ENCODE measurements at places on chromosomes 2 and 18. TPM values are rescaled to one million over a fixed set of nuclear protein-coding genes. Genes with fewer than 3 reads are reported as not detected.

The AKAIN1 gene
- polyA plus RNA-seq, result not detected

The DSC3 gene
- polyA plus RNA-seq, result not detected

The PER2 gene
- 10.1 TPM for polyA plus RNA-seq

The GULP1 gene
- polyA plus RNA-seq, result not detected

The CD226 gene
- polyA plus RNA-seq, result 27.9 TPM

DNA sequence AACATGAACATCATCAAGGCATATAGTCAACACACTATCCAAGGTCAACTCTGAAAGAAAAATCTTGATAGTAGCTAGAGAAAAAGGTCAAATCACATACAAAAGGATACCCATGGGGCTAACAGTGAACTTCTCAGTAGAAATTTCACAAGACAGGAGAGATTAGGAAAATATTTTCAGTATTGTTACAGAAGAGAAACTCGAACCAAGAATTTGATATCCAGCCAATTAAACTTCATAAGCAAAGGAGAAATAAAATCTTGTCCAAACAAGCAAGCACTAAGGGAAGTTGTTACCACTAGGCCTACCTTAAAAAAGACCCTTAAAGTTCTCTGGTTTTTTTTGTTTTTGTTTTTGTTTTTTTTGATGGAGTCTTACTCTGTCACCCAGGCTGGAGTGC lies 242.5 kb downstream of the EXOC6B start:
- no peak overlapping the region for H3K4me3 ChIP-seq
- no peaks in the 10 kb centered on the region for H3K27me3 ChIP-seq
- H3K27ac ChIP-seq, result no peak overlapping the region
- no peaks in the 10 kb centered on the region for H3K4me1 ChIP-seq
- H3K36me3 ChIP-seq, result no peaks in the 10 kb centered on the region

DNA sequence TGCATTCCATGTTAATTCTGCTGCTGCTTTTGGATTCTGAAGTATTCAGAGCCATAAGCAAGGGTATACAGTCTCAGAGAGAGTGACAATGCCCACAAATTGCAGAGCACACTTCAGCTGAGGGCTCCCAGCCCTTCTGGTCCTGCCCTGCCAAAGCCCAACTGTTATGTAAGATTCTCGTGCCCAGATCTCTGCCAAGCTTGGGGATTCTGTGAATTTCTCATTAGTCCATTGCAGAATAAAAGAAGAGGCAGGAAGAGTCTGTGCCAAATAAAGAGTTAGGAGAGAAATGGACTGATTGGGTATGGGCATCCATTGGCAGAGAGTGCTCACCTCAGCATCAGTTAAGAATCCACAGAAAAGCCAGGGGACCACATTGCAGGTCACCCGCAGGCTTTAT lies 112.0 kb upstream of the PNPT1 start:
- no peaks in the 10 kb centered on the region for H3K36me3 ChIP-seq
- no peak overlapping the region for H3K27ac ChIP-seq
- H3K27me3 ChIP-seq, result no peaks in the 10 kb centered on the region
- H3K4me1 ChIP-seq, result no peaks in the 10 kb centered on the region
- no peak for DNase-seq
- H3K4me3 ChIP-seq, result no peak overlapping the region

DNA sequence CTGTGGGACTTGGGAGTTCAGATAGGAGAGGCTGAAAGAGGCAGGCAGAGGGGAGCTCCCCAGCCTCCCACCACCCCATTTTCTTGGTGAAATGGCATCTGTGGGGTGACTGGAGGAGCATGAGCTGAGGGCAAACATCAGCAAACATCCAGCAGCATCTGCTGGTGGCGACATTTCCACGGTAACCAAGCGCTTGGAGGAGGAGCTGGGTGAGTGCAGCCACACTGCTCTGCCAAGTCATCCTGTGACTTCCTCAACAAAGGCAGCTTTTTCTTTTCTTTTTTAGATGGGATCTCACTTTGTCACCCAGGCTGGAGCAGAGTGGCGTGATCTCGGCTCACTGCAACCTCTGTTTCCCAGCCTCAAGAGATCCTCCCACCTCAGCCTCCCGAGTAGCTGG lies 5.6 kb downstream of the TXNL4A start:
- no peak for DNase-seq
- peaks cover 33% of the 10 kb centered on the region for H3K4me1 ChIP-seq
- H3K36me3 ChIP-seq, result peaks cover 9% of the 10 kb centered on the region

DNA sequence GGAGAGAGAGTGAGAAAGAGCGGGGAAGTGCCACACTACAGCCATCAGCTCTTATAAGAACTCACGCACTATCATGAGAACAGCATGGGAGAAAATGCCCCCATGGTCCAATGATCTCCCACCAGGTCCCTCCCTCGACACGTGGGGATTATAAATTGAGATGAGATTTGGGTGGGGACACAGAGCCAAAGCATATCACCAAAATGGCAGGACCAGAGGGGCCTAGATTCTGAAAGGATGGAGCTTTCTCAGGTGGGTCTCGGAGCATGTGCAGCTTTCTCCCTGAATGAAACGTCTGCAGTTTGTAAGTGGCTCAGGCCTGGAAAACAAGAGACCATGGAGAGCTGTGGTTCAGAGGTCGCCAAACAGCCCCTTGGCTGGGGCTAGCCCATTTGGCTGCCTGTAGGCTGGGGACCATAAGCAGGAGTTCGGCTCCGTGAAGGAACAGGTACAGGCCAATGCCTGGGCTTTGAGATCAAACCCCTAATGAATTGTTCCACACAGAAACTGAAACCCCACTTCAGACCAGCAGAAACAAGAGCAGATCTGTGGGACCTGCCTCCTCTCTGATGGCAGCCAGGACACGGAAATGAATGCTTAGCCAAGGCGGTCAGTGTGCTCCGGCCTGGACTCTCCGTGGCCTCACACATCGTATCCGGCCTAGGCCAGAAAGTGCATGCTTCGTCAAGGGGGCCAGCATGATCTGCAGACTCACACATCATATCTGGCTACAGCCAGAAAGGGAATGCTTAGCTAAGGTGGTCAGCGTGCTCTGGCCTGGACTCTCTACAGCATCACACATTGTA lies 111.2 kb upstream of the TMEM18 start:
- DNase-seq, result no peak
- H3K36me3 ChIP-seq, result no peaks in the 10 kb centered on the region
- no peaks in the 10 kb centered on the region for H3K27me3 ChIP-seq
- H3K4me1 ChIP-seq, result no peaks in the 10 kb centered on the region
- H3K27ac ChIP-seq, result no peak overlapping the region

DNA sequence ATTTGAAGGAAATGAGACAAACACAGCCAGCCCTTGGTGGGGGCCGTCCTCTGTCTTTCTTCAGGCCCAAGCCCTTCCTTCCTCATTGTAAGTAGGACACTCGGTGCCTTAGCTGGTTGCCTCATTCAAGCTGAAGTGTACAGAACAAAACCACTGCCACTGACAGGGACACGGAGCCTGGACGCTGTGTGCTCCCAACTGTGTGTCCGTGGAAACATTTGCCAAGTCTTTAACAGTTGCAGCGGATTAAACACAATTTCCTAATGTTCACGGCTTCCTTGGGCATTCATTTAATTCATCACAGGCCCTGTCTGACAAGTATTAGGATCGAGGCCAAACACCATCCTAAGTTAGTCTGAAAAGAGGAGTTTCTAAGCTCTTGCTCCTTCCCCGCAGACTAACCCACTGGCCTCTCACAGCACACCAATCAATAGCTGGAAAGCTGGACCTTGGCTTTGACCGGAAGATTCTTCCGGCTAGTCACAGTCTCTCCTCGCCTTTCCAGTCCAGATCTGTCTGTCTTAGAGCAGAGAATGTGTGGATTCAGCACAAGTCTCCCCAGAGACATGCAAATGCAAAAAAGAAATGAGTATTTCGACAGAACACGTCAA lies 68.7 kb upstream of the ACSL3 start:
- DNase-seq, result no peak
- H3K27me3 ChIP-seq, result no peaks in the 10 kb centered on the region
- H3K4me1 ChIP-seq, result peaks cover 10% of the 10 kb centered on the region
- H3K27ac ChIP-seq, result no peak overlapping the region

GRCh38 chr2:113966832-113967231 lies 76.9 kb downstream of the ACTR3 start:
- H3K4me3 ChIP-seq, result no peak overlapping the region
- H3K36me3 ChIP-seq, result no peaks in the 10 kb centered on the region
- no peaks in the 10 kb centered on the region for H3K27me3 ChIP-seq

GRCh38 chr2:148999451-148999921 lies 39.0 kb upstream of the LYPD6B start:
- no peaks in the 10 kb centered on the region for H3K4me1 ChIP-seq
- H3K36me3 ChIP-seq, result no peaks in the 10 kb centered on the region
- H3K27ac ChIP-seq, result no peak overlapping the region

DNA sequence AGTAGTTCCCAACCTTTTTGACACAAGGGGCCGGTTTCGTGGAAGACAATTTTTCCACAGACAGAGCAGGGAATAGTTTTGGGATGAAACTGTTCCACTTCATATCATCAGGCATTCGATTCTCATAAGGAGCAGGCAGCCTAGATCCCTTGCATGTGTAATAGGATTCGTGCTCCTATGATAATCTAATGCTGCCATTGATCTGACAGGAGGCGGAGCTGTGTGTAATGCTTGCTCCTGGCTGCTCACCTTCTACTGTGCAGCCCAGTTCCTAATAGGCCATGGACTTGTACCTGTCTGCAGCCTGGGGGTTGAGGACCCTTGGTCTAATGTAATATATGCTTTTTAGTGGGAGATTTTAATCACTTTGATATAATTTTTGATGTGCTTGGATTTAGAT lies 188.7 kb upstream of the KLHL14 start:
- H3K36me3 ChIP-seq, result no peaks in the 10 kb centered on the region
- no peaks in the 10 kb centered on the region for H3K27me3 ChIP-seq
- no peak overlapping the region for H3K4me3 ChIP-seq
- H3K27ac ChIP-seq, result no peak overlapping the region
- H3K4me1 ChIP-seq, result no peaks in the 10 kb centered on the region

DNA sequence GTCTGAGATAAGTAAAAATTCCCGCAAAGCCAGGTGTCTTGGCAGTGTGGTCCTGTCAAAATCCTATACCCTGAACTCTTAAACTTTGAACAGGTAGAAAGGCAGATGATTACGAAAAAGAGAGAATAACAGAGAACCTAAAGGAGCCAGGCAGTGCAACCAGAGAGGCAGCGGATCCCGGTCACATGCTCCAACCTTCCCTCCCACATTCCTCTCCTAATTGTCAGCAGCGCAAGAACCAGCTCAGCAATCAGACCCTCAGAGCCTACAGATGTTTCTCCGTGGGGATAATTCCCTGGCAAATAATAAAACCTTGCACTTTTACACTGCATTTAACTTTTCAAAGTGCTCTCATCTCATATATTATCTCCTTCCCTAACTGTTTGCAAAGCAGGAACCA lies 124.8 kb downstream of the EPHA4 start:
- DNase-seq, result no peak
- H3K27me3 ChIP-seq, result no peaks in the 10 kb centered on the region
- no peak overlapping the region for H3K27ac ChIP-seq
- H3K4me1 ChIP-seq, result no peaks in the 10 kb centered on the region

- no peaks in the 10 kb centered on the region for H3K27me3 ChIP-seq
- H3K36me3 ChIP-seq, result no peaks in the 10 kb centered on the region
- H3K4me3 ChIP-seq, result no peak overlapping the region
- no peak for DNase-seq
Observed at GRCh38 chr2:168322325-168323007, 75.1 kb upstream of the STK39 start.

GRCh38 chr18:31678425-31678824 lies 6.0 kb downstream of the B4GALT6 start:
- H3K4me1 ChIP-seq, result no peaks in the 10 kb centered on the region
- H3K27ac ChIP-seq, result no peak overlapping the region
- DNase-seq, result no peak
- no peaks in the 10 kb centered on the region for H3K27me3 ChIP-seq
- no peak overlapping the region for H3K4me3 ChIP-seq

DNA sequence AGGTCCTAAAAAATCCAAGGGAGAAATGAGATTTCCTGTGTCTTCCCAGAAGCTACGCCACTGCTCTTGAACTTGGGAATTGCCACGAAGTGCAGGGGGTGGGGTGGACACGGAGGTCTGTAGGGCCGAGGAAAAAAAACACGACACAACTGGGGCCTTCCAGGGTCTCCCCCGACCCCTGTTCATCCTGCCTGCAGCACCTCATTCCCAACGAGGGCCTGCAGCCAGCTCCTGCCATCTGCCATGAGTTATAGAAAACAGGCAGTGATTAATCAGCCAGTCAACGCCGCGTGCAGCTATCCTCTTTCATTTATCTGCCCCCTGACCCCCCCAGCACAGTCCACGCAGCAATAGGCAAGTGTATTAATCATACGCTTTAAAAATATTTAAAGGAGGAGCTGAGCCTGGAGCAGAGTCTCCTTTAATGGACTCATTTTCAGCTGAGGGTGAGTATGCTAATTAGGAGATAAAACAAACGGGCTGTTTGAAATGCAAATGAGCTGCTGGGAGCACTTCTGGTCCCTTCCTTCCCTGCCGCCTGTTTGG lies 209.9 kb downstream of the TFCP2L1 start:
- H3K4me3 ChIP-seq, result no peak overlapping the region
- H3K27ac ChIP-seq, result no peak overlapping the region
- no peaks in the 10 kb centered on the region for H3K4me1 ChIP-seq
- H3K36me3 ChIP-seq, result no peaks in the 10 kb centered on the region
- no peak for DNase-seq
- peaks cover 4% of the 10 kb centered on the region for H3K27me3 ChIP-seq

GRCh38 chr2:10785260-10785659 lies 27.3 kb downstream of the PDIA6 start:
- peaks cover 16% of the 10 kb centered on the region for H3K36me3 ChIP-seq
- no peaks in the 10 kb centered on the region for H3K4me1 ChIP-seq
- no peak overlapping the region for H3K4me3 ChIP-seq
- H3K27ac ChIP-seq, result no peak overlapping the region
- DNase-seq, result no peak
- H3K27me3 ChIP-seq, result no peaks in the 10 kb centered on the region

GRCh38 chr2:99881901-99882591 lies 260.3 kb downstream of the AFF3 start:
- H3K36me3 ChIP-seq, result no peaks in the 10 kb centered on the region
- no peaks in the 10 kb centered on the region for H3K4me1 ChIP-seq
- no peak overlapping the region for H3K27ac ChIP-seq
- no peak for DNase-seq
- H3K4me3 ChIP-seq, result no peak overlapping the region
- no peaks in the 10 kb centered on the region for H3K27me3 ChIP-seq

DNA sequence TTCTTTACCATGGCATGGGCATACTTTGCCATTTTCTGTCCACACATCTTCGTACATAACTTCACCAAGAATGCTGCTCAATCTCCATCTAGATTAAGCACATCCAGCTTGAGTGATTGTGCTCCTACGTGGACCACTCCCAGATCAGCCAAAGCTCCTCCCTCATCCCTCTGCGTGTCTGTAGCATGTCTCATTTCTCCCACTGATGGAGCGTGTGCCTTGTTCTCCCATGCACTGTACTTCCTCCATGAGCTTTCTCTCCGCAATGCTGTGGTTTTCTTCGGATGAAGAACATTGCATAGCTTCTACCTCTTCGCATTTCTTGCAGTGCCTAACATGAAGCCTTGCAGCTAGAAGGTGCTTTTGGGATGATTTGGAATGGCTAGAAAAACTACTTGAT lies 13.5 kb downstream of the CCL20 start:
- DNase-seq, result no peak
- H3K4me3 ChIP-seq, result no peak overlapping the region
- H3K4me1 ChIP-seq, result no peaks in the 10 kb centered on the region
- no peak overlapping the region for H3K27ac ChIP-seq

GRCh38 chr2:25586726-25587144 lies 86.6 kb downstream of the DTNB start:
- no peak overlapping the region for H3K27ac ChIP-seq
- H3K36me3 ChIP-seq, result no peaks in the 10 kb centered on the region
- DNase-seq, result peak; percentile 36
- H3K4me3 ChIP-seq, result no peak overlapping the region

- H3K4me3 ChIP-seq, result no peak overlapping the region
- no peak for DNase-seq
- no peaks in the 10 kb centered on the region for H3K36me3 ChIP-seq
- no peak overlapping the region for H3K27ac ChIP-seq
- no peaks in the 10 kb centered on the region for H3K4me1 ChIP-seq
- no peaks in the 10 kb centered on the region for H3K27me3 ChIP-seq
Observed at GRCh38 chr2:127542231-127542630, 6.7 kb downstream of the MYO7B start.

Data from naive thymus-derived CD4-positive, alpha-beta T cell (primary cell).